ENCODE measurements at places on chromosomes 16 and 17.

DNA sequence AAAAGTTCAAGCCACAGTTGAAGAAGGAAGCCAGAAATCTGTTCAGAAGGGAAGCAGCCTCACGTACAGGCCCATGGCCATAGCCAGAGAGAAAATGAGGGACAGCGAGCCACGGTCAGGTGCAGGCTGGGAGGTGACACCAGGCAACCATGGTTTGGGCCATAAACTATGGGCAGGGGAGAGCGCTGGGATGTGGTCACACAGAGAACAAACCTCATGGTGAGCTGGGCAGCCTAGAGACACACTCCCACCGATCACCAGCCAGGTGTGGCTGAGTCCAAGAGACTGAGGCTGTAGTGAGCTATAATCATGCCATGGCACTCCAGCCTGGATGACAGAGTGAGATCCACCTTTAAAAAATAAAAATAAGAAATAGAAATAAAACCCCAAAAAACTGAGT, 76.5 kb downstream of the NETO2 start:
- no peak for DNase-seq

DNA sequence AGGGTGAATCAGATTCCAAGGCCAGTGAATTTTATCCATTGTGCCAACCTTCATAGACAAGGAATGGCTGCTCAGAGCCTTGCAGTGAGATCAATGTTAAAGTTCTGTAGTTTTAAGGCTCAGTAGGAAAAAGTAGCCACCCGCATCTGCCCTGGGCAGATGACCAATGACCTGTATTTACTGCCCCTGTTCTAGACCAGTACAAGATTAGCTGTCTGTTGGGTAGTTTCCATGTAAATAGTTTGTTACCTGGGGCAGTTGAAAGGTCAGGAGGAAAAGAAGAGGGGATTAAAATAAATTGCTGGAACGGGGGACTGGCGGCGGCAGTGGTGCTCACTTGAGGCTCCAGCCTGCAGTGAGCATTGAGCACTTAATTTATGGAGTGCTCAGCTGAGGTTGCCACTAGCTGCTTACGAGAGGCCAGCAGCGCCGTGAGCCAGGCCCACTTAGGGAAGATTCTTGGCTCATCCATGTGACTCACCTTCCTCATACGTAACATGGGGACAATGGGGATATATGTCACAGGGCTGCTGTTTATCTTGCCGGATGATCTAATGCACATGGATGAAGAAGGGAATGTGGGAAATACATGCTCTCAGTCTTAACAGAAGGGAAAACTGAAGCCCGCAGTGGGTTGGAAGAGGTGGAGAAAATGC, 10.7 kb upstream of the NOS2 start:
- no peak for DNase-seq

DNA sequence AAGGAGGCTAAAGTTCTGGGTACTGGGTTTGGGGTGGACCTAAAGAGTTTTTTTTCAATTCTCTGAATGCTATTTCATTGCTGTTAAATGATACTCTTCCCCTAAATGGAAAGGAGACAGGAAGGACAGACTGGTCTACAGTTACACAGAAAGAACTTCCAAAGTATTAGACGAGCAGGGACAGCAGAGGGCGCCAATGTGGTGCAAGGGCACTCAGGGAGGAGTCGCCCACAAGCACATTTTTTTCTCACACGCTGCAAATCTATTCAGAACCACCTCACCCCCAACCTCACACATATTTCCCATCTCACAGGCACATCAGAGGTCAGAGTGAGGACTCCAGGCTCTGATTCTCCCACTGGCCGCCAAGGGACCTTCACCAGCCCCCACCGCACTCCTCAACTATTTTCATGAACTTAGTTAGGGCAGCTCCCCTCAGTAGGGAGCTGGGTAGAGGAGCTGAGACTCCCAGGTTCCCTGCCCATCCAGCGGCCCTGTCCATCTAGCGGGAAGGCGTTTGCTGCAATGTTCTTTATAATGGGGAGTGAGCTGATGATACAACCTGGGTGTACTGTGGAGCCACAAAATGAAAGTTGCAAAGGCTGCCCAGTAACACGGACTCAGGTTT, 6.8 kb upstream of the CA4 start:
- DNase-seq: no peak

- DNase-seq: no peak
These were observed 128.8 kb downstream of the CYB561 start for GRCh38 chr17:63317166-63317840.

DNA sequence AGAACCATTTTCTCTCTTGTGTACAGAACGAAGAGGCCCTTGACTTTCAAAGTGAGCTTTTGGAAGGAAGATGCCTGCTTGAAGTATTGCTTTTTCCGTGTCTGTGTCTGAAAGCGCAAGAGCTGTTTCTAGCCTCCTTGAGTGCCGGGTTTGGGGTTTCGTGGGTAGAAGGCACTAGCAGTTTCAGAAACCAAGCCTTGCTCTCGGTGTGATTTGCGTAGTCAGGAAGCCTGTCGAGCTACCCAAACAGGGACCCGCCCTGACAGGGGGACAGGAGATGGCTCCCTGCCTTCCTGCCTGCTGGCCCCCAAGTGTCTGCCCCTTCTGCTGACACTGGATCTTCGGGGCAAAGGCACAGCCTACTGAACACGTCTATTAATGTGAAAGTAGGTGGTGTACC, 322.0 kb downstream of the MAF start:
- DNase-seq: no peak

DNA sequence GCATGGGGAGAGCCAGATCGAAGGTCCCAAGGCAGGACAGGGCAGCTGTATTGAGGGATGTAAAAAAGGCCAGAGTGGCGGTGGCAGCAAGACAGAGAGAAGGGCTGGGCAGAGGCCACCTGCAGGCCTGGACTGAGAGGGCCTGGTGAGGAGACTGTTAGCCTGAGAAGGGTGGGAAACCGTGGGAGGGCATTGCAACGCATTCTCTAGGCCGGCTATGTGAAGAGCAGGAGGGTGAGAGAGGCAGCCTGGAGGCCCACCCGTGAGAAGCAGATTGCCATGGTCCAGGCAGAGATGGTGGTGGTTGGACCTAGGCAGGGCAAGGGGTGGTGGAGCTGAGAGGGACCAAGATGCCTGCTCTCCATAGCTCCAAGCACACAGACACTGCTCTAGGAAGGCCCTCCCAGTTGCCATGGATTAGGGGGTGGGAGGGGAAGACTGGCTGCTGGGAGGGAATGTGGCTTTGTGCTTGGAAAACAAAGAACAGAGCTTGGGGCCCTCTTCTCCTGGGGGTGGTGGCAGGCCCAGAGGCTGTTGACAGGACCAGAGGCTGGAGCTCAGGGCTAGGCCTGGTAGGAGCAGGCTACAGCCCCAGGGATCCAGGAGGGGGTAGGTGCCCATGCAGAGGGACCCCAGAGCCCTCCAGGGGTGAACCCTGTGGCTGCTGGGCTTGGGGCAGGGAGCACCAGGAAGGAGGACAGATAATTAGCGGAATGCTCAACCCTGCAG, 12.4 kb upstream of the TCAP start:
- no peak for DNase-seq

DNA sequence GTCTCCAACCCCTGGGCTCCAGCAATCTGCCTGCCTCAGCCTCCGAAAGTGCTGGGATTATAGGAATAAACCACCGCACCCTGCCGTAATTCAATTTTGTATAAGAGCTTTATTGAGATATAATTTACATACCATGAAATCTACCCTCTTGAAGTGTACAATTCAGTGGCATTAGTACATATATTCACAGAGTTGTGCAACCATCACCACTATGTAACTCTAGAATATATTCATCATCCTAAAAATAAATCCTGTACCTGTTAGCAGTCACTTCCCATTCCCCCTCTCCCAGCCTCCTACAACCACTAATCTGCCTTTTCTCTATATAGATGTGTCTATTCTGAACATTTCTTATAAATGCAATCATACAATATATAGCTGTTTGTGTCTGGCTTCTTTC, 26.1 kb downstream of the TOM1L2 start:
- DNase-seq: no peak

- DNase-seq: no peak
These were observed 5.1 kb upstream of the C1QTNF8 start for GRCh38 chr16:1101133-1101532.

GRCh38 chr17:15404106-15405057, 63.0 kb upstream of the TEKT3 start:
- no peak for DNase-seq

GRCh38 chr17:53627511-53627910, 195.2 kb upstream of the KIF2B start:
- DNase-seq: no peak

DNA sequence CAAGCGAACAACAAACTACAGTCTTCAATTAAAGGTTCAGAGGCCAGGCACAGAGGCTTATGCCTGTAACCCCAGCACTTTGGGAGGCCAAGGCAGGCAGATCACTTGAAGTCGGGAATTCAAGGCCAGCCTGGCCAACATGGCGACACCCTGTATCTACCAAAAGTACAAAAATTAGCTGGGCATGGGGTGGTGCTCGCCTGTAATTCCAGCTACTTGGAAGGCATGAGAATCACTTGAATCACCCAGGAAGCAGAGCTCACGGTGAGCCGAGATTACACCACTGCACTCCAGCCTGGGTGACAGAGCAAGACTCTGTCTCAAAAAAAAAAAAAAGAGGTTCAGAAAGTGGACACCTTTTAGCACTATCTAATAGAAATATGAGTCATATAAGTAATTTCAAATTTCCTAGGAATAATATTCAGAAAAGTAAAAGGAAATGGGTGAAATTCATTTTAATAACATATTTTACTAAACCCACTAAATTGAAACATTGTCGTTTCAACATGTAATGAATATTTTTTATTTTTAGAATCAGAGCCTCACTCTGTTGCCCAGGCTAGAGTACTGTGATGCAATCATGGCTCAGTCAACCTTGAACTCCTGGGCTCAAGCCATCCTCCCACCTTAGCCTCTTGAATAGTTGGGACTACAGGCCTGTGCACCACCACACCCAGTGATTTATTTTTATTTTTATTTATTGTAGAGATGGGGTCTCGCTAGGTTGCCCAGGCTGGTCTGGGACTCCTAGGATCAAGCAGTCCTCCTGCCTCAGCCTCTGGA, 15.2 kb upstream of the MARCHF10 start:
- no peak for DNase-seq

GRCh38 chr16:47262938-47263337, 119.2 kb upstream of the NETO2 start:
- no peak for DNase-seq

GRCh38 chr16:77955127-77955526, 67.2 kb upstream of the CLEC3A start:
- no peak for DNase-seq

DNA sequence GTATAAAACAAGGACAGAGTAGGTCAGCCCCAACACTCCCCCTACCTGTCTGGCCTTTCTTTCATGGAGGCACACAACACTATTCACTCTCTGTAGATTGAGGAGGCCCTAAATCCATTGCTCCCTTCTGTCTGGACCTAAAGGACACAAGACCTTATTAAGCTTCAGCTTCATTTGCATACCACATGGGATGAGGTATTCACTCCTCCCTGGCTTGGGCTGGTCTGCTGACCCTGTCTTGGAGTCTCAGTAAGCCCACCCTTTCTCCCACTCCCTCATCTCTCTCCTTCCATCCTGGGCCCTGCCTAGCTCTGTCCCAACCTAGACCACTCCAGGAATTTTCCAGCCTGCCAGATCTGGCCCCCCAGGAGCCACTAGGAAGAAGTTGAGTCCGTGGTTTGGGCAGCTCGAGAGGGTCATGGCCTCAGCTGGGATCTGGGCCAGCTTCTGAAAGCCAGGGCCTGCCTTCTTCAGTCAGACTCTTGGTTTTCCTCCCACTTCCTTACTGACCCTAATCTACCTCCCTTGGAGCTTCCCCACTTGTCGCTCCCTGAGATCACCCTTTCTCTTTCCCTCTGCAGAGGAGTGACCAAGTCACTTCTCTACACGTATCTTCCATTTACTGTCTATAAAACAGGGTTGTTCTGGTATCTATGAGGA, 6.5 kb upstream of the LLGL1 start:
- no peak for DNase-seq

DNA sequence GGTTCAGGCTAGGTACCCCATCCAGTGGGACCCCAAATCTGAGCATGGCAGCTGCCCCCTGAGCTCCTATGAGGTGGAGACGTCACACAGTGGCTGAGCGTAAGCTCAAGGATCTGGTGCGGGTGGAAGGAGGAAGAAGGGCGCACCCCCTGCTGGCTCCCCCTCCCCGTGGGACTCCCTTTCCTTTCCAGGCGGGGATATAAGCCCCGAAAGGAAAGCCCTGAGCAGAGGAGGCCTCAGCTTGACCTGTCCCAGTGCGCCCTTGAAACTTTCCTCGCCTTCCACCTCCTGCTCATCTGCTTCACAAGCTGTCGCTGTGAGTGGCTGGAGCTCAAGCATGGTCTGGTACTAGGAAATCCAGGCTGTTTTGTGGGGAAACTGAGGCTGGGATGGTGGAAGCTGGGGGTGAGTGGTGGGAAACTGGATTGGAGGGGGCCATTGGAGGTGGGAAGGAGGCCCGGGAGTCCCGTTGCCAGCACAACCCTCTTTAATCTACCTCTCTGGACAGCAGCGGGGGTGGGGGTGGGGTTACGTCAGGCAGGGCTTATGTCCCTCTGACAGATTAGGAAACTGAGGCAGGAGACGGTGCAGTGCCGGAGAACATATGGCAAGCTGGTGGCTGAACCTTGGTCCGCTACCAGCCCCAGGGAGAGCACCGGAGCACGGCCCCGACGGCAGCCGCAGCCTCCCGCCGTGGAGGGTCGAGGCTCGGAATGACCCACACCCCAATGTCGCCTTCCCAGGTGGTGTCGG, 92.3 kb upstream of the TMEM97 start:
- DNase-seq: no peak

DNA sequence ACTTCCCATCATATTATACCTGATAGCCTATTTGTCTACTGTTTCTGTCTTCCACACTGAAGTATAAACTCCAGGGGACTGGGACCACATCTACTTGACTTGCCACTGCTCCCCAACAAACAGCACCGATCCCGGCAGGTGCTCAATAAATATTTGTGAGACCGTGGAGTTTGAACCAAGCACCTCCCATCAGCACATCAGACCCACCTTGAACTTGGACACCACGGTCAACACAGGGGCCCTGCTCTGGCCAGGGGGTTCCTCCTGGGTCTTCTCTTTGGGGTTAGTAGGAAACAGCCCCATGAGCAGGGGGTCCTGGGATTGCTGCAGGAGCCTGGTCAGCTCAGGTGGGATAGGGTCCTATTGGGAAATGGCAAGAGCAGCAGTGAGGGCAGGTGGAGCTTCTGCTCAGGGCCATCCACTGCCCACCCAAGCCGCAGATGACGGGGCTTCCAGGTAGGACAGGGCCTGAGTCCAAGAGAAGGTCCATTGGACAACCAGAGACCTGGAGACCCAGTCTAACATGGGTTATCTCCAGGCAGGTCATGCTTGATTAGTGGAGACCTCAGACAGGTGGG, 19.9 kb downstream of the ZNHIT3 start:
- no peak for DNase-seq

GRCh38 chr16:89847051-89847939, 19.0 kb downstream of the SPIRE2 start:
- DNase-seq: no peak

- peak; percentile 75 for DNase-seq
These were observed at the start of gene SLC13A5 for GRCh38 chr17:6713130-6713917. Gene SLC13A5 (minus strand): TSS chr17:6713369. CDS start chr17:6713333, 36 bp downstream.

GRCh38 chr17:17035490-17035889, 6.8 kb upstream of the MPRIP start:
- DNase-seq: no peak

- no peak for DNase-seq
These were observed 18.0 kb downstream of the MPRIP start for GRCh38 chr17:17060001-17060922.

GRCh38 chr17:63772801-63773271, 561 bp downstream of the CCDC47 start:
- DNase-seq: no peak

All from 8988T (cell line).